ENCODE measurements at places on chromosomes 2 and 18.
A peak's percentile ranks its signal among the peaks of the same experiment; 100 is the strongest.

GRCh38 chr18:79583984-79584401, 95.6 kb upstream of the CTDP1 start:
- peak; percentile 3 for DNase-seq

DNA sequence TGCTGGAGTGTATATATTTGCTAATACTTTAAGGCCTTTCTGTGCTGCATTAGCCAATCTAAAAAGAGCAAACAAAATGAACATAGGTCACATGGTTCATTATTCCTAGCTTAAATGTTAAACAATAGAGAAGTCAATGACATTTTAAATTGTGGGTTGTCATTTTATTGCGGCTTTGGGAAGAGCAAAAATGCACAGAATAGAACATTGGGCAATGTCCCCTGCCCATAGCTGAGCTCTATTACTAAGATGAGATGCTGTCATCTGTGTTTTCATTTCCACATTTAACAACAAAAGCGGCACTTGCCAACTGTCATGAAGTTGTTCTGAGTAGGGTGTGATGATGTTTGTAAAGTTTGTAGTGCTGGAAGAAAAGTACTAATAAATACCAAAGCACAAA, 3.2 kb upstream of the VAPA start:
- no peak for DNase-seq

- DNase-seq, result no peak
Observed at GRCh38 chr2:174608866-174609214, 11.2 kb upstream of the WIPF1 start.

GRCh38 chr2:224983712-224984554, 58.3 kb downstream of the DOCK10 start:
- no peak for DNase-seq

GRCh38 chr2:28084564-28084963, 194.0 kb downstream of the BABAM2 start:
- DNase-seq, result no peak

Measured in heart left ventricle (tissue), 16 donors.